MV-4-11 (cell line): ENCODE measurements at places on chromosomes 7 and 10.
A peak's percentile ranks its signal among the peaks of the same experiment; 100 is the strongest.

DNA sequence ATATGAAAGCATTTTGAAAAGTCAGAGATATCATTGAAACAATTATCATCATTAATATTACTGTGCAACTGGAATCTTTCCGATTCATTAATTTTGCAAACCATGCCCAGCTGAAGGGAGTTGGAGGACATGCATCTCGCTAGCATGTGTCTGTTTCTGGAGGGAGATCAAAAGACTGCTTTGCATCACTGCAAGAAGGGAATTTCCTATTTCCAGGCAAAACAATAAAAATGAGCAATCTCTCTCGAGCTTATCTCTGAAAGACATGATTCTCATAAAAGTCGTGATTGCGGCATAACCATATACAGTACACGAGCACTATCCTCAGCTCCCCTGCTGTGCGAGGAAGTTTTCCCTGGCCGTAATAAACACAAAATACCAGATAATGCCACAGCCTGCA is 607.6 kb upstream of the DPP6 start:
- no peak for DNase-seq

DNA sequence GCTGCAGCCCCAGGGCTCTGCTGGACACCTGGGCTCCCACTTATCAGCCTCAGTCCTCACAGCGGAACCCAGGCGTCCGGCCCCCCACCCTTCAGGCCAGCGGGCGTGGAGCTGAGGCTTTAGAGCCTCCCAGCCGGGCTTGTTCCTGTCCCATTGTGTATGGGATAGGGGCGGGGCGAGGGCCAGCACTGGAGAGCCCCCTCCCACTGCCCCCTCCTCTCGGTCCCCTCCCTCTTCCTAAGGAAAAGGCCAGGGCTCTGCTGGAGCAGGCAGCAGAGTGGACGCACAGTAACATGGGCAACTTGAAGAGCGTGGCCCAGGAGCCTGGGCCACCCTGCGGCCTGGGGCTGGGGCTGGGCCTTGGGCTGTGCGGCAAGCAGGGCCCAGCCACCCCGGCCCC is 2.7 kb downstream of the NOS3 start:
- DNase-seq = no peak

DNA sequence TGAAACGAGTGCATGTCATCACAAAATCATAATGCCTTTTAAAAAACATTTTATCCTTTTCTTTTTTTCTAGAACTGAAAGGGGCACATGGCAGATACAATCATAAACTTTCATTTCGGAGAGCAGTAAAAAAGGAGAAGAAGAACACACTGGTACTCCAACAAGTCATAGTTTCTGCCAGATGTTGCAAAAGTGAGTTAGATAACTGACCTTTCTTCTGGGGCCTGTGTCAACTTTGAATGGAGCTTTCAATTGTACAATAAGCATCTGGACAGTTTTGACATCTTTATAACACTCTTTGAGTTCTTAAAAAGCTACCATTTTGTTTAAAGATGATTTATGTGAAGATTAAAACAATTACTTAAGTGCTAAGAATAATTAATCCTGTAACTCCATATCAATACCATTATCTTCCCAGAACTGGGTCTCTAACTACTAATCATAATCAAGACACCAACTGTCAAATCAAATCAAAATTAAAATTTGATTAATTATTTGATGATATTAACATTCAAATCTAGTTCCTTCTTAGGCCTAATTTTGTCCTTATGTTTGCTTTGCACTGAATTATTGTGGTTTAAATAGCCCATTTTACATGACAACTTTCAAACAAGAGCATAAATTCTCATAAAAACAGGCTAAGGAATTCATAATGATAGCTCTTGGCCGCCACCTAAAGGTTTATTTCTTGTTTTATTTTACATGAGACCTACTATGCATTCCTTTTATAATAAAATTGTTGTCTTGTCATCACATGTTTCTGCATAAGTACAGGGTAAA is 19.5 kb upstream of the ITGB8 start:
- DNase-seq = peak; percentile 23

DNA sequence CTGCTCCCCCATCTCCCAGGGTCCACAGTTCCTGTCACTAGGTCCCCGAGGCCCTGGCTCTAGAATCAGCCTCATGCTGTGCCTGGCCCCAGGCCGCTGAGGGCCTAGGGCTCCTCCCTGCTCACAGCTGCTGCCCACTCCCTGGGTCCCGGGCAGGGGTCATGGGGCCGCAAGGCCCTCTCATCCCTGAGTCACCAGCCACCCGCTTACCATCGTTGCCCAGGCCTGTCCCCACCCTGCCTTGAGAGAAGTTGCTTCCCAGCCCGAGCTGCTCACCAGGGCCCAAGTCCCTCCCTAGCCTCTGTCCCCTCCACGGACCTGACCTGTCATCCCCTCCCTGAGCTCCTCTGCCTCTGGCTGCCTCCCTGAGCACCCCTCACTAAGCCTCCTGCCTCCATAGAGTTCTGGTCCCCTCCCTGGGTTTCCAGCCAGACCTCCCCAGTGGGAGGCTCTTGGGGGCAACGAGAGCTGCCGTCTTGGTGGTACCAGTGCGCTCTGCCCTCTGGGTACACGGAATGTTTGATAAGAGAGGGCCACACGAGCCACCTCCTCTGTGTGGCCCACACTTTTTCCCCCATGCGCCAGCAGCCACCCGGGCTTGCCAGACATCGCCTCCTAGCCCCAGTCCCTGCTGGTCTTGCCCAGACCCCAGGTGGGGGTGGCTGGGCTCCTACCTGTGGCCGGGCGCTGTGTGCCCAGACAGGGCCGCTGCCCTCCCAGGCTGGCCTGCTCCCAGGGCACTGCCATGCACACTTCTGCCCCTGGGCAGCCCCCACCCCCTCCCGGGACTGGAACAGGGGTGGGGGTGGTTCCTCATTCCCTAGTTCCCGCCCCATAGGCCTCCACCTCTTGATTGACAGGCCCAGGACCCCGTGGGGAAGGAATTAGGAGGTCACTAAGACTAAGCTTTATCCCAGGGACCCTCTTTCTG is 21.3 kb downstream of the MLXIPL start:
- no peak for DNase-seq

DNA sequence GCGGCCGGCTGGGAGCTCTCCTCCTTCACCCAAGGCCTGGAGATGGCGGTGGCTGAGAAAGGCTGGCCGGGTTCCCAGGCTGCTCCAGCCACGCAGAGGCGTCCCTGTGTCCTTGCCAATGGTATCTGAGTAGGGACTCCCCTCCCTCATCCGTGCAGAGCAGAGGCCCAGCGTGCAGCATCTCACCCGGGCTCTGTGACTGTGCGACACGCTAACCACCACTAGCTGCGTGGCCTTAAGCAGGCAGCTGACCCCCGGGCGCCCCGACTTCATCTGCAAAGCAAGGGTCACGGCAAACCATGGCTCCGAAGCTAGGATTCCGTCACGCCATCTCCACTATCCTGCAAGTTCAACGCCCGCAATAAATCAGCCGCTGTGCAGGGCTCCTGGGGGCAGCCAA is 47.2 kb upstream of the TNRC18 start:
- DNase-seq = no peak

DNA sequence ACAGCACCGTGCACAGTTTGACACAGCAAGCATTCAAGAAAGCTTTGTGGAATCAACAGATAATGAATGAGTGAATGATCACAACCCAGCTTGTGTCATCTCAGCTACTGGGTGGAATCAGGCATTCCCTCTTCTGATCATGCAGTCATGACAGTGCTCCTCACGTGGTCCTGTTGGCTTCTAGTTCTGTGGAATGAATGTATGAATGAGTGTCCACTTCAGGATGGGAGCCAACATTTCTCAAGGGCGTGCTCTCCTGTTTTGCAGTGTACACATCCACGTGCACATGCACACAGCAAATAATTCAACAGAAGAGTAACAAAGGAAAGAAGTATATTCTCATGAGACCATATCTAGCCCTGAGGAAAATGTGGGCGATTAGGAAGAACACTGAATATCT is 133.1 kb upstream of the NPVF start:
- DNase-seq = no peak

- no peak for DNase-seq
These were observed 3.8 kb downstream of the WDR91 start for GRCh38 chr7:135207406-135208101.

DNA sequence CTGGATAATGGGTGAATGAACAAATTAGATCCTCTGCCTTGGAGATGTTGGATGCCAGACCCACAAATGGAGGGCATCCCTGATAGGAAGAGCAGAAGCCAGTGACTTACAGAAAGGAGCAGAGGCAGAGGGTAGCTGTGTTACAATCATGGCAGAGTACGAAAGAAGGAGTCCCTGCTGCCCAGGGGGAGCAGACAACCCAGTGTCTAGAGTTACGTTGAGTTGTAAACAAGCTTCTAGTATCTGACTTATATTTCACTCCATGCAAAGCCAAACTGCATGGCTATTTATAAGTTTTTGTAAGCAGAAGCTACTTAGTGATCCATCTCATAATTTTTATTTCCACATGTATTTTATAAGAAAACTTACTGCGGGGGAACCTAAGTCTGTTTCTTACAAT is 56.2 kb upstream of the A1CF start:
- no peak for DNase-seq

- no peak for DNase-seq
These were observed 59.4 kb upstream of the ABCB5 start for GRCh38 chr7:20556091-20556490.

DNA sequence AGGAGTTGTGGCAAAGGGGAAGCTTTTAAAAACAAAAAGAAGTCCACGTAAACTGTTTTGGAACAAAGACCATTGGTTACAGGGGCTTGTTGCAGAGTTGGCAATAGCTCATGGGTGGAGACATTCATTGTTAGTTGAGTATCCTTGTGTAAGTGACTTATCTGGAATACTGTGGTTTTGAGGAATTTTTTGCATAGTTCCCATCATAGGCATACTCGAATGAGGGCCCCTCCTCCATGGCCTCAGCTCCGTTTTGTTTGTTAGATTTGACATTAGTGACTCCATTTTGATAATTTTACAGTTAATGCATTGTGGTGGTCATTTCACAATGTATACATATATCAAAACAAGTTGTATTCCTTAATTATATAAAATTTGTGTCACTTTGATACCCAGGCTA is 12.8 kb upstream of the SMKR1 start:
- DNase-seq = no peak

- DNase-seq = no peak
These were observed 167.0 kb upstream of the ETV1 start for GRCh38 chr7:14156436-14156835.

- no peak for DNase-seq
These were observed 5.4 kb downstream of the RAB11FIP2 start for GRCh38 chr10:118041316-118041715.

GRCh38 chr7:28481091-28481926 is 69.0 kb downstream of the CREB5 start:
- no peak for DNase-seq

DNA sequence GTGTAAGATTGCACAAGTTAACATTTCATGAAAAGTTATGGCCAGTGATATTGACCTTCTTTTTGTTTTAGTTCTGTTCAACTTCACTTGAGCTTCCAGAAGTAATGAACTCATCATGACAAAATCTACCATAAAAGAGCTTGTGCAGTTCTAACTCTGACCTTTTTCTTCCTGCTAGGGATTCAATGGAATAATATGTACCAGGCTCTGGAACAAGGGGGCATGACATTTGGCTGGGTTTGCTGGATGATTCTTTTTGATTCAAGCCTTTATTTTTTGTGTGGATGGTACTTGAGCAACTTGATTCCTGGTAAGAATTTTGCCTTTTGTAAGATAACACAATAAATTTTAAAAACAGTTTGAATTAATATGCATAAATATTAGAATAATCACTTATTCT is 205.0 kb downstream of the ABCA13 start:
- DNase-seq = no peak

- no peak for DNase-seq
These were observed 403.1 kb downstream of the ADRA2A start for GRCh38 chr10:111479966-111480365.

GRCh38 chr10:72414642-72415041 is 59.9 kb upstream of the DNAJB12 start:
- DNase-seq = no peak

GRCh38 chr10:122363311-122363710 is 11.2 kb upstream of the PLEKHA1 start:
- DNase-seq = no peak

GRCh38 chr7:100895956-100896731 is 456 bp upstream of the ACHE start:
- no peak for DNase-seq

GRCh38 chr7:131843898-131844331 is 287.5 kb upstream of the PODXL start:
- no peak for DNase-seq

DNA sequence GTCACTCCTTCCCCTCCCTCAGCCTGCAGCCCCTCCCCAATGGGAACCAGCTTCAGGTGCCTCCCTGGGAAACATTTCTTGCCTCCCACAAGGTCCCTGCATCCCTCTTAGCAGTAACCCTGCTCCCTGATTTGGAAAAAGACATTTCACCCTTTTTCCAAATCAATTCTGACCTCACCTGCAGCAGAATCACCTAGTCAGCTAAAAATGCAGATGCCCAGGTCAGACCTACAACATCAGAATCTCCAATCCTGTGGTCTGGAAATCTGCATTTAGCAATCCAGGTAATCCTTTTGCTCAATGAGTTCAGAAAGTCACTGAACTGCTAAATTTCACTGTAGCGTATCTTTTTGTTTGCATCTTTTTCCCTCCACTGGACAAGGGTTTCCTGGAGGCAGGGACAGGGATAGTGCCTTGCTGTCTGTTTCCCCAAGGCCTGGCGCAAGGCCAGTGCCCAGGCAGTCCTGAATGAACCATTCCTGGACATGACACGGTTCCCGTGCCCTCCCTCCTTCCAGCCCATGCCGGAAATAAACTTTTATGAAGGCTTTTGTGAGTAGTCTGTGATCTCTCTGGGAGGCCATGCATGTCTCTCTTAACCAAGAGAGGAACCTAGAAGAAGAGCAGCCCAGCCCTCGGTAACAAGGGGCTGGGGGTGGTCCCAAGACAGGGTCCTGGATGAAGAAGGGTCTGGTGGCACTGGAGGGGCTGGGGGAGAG is 44.0 kb downstream of the COL13A1 start:
- no peak for DNase-seq

GRCh38 chr7:99098824-99099498 is 44.9 kb downstream of the SMURF1 start:
- DNase-seq = no peak

DNA sequence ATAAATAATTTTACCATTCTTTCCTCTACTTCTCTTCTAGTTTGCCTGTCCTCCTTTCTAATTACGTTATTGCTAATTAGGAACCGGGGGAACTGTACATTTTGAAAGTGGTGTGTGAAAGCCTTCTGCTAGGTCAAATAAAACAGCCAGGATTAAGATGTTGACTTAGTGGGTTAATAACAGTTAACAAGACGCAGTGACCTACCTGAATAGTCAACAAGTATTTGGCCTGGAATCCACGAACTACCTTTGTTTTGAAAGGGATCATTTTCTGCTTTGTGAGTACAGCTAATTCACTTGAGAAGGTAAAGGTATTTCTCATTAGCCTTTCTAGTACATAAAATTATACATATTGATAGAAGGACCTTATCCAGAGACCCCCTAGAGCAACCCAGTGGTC is 139.9 kb downstream of the COL28A1 start:
- no peak for DNase-seq

- DNase-seq = no peak
These were observed 295.3 kb upstream of the MKI67 start for GRCh38 chr10:128421371-128422160.
